Cerebellum (tissue), 4 donors: ENCODE measurements at places on chromosomes 6 and 20.

- DNase-seq, result no peak
Measured at GRCh38 chr6:35733633-35734032, 3.2 kb upstream of the ARMC12 start.

- no peak for DNase-seq
Measured at GRCh38 chr6:126072172-126072571, 85.8 kb downstream of the TRMT11 start.

DNA sequence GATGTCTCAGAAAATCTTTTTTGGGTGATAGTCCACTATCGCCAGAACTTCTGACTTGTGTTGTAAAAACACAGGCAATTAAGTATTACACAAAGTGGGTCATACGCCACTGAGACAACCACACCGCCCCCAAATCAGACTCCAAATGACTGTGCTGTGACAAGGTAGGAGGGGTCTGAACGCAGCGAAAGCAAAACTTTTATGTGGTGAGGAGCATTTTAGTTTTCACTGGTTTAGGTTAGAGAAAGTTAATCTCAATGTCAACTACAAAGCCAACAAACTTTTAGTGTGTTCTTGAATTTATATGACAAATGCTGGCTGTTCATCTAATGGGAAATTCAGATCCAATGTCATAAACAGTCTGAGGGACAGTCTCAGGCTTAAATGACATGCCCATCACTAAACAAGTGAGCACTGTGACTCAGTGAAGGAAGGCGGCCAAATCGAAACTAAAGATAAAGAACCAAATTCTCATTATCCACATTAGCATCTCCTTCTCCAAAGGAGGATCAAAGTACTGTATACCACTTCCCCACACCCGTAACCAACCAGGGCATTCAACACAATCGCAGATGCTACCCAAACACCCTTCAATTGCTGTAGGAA is 186.7 kb downstream of the GJA10 start:
- DNase-seq, result no peak

DNA sequence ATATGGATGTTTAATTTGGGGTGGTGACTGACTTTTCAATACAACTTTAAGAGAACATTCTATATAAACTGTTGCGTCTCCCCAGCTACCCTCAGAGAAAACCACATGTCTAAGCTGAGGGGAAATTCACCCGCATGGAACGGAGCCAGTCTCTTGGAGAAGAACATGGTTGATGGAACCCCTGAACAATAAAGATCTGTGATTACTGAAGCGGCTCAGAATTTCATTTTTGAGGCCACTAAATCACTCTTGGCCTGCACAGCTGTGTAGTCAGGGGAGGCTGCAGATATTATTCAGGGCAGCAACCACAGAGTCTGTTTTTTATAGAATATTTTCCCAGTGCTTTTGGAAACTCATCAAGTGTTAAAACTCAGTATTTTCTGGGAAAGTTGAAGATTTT is 73.8 kb downstream of the EYA4 start:
- DNase-seq, result no peak

DNA sequence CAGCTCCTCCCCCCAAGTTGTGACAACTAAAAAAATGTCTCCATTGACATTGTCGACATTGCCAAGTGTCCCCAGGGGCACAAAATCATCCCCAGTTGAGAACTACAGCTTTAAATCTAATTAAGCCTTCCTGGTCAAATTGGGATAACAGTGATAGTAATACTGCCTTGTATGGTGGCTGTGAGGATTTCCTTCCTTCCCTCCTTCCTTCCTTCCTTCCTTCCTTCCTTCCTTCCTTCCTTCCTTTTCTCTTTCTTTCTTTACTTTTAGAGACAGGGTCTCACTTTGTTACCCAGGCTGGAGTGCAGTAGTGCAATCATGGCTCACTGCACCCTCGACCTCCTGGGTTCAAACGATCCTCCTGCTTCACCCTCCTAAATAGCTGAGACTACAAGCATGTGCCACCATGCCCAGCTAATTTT is 29.5 kb upstream of the ARFGEF2 start:
- DNase-seq, result no peak

GRCh38 chr6:162613310-162613709 is 114.3 kb downstream of the PRKN start:
- DNase-seq, result no peak

DNA sequence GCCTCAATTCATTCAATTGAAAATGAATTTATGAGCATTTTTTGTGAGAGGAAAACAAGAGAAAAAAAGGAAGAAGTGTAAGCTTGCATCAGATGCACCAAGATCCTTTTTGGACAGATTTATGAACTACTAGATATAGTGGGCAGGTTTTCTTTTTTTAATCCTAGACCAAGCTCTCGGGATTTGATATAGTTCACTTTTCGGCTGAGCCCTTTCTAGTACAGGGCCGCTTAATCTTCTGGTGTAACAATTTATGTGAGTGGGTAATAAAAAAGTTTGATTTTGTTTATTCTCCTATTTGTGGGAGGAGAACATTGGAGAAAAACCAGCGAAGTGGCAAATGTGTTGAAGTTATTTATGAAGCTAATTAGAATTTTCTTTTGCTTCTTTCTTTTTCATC is 538.0 kb downstream of the UTRN start:
- DNase-seq, result no peak

- DNase-seq, result no peak
Measured at GRCh38 chr20:48826883-48827771, 672 bp downstream of the PREX1 start.

GRCh38 chr6:142627474-142627873 is 317.5 kb downstream of the HIVEP2 start:
- DNase-seq, result no peak

GRCh38 chr6:10837009-10837621 is 1.2 kb downstream of the MAK start:
- peak; percentile 10 for DNase-seq

DNA sequence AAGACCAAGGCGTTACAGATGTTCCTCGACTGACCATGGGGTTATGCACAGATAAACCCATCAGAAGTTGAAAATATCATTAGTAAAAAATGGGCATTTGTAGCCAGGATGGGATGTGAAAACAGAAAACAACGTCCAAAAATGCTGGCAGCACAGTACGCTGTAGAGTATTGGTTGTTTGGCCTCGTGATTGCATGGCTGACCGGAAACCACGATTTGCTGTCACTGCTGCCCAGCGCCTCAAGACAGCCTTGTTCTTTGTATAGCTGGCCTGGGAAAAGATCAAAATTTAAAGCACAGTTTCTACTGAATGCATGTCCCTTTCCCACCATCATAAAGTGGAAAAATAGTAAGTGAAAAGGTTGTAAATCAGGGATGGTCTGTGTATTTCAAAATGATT is 41.9 kb downstream of the MTHFD1L start:
- no peak for DNase-seq

DNA sequence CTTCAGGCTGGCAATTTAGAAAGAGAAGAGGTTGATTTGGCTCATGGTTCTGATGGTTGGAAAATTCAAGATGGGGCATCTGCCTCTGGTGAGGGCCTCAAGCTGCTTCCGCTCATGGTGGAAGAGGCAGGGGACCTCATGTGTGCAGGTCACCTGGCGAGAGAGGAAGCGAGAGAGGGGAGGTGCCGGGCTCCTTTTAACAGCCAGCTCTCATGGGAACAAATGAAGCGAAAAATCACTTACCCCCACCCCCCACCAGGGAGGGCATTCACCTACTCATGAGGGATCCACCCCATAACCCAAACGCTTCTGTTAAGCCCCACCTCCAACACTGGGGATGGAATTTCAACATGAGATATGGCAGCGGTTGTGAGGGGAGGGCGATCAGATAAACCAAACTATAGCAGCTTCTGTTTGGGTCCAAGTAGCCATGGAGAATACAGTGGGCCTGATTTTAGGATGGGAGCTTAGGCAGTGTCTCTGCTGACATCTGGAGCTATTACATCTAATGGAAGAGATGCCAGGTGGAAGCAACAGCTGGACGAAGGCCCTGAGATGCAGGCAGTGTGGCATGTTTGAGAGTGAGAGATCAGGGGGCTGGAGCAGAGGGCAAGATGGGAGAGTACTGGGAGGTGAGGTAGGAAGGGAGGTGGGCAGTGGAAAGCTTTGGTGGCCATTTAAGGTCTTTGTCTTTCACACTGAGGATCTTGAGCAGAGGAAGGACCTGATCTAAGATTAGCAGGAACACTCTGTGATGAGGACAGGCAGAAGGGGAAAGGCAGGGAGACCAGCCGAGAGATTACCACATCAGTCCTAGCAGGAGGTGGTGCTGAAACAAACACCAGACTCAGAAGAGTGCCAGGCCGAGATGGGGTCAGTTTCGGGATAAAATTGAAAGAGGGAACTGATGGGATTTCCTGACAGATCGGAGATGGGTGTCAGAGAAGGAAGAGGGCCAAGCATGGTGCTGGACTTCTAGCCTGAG is 161.8 kb downstream of the NFATC2 start:
- no peak for DNase-seq
